NCI-H1105 (cell line): ENCODE measurements at places on chromosomes 5 and 9.

- no peak for DNase-seq
Measured at GRCh38 chr5:58871648-58872242, 288.9 kb downstream of the RAB3C start.

- no peak for DNase-seq
Measured at GRCh38 chr5:119427060-119427459, 25.2 kb upstream of the HSD17B4 start.

DNA sequence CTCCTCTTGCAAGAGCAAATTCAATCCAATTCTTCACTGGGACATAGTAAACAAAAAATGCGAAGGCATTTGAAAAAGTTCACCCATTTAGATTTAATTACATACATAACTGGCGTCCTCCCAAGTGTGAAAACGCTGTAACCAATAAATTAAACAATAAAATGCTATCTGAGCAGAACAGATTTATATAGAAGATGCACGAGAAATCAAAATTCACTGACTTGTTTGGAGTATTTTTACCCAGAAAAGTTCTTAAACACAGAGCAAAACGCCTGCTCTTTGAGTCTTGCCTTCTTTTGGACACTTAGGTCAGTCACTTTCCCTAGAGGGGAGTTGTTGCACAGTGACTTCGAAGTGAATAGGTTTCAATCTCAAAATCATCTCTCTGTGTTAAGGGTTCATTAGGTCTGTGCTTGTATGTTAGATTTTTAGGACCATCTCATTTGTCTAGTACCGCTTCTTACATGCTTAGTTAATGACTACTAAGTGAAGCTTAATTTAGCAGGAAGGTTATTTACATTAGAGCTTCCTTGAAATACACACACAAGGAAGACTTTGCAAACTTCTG lies 1.9 kb downstream of the ALDH1A1 start:
- DNase-seq = no peak

GRCh38 chr5:19771174-19771835 lies 216.7 kb downstream of the CDH18 start:
- DNase-seq = no peak

DNA sequence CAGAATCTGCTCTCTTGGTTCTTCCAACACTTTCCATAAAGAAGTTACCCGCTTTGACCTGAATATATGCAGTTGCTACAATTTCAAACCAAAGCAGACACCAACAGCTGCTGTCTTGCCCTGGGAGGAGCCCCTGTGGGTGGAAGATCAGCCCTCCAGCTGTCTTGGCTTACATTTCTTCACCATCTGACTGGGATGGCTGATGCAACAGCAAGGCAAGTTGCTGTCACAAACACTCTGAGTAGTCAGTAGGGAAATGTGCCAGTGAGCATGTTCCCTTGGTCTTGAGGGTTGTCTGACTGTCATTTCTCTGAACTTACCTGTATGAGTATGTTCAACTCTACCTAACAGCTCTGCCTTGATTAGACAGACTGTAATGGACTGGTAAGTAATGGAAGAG lies 152.9 kb downstream of the SGCD start:
- no peak for DNase-seq

- no peak for DNase-seq
Measured at GRCh38 chr9:131177898-131178297, 52.5 kb downstream of the NUP214 start.

GRCh38 chr5:14510156-14510734 lies 71.3 kb upstream of the OTULINL start:
- no peak for DNase-seq

GRCh38 chr5:154333016-154333415 lies 112.8 kb upstream of the SAP30L start:
- DNase-seq = no peak

DNA sequence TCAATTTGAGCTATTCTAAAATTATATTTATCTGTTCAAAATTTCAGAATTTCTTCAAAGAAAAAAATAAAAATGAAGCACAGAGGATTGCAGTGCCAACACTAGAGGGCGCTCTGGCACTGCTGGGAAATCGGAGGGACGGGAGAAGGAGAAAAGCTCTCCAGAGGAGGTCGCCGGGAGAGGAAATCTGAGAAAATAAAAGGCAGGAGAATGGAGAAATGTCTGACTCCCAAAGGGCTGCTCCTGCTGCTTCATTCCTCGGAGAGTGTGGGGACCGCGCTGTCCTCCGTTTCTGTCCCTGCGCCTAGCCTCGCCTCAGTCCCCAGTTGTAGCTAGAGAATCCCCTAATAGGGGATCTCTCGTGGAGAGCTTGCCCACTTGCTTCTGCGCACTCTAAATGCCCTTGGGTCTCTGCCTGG lies 40.0 kb upstream of the ARSB start:
- peak; percentile 2 for DNase-seq

GRCh38 chr5:67728326-67728890 lies 487.1 kb upstream of the PIK3R1 start:
- DNase-seq = no peak

GRCh38 chr5:163612358-163613149 lies 107.1 kb downstream of the MAT2B start:
- no peak for DNase-seq

DNA sequence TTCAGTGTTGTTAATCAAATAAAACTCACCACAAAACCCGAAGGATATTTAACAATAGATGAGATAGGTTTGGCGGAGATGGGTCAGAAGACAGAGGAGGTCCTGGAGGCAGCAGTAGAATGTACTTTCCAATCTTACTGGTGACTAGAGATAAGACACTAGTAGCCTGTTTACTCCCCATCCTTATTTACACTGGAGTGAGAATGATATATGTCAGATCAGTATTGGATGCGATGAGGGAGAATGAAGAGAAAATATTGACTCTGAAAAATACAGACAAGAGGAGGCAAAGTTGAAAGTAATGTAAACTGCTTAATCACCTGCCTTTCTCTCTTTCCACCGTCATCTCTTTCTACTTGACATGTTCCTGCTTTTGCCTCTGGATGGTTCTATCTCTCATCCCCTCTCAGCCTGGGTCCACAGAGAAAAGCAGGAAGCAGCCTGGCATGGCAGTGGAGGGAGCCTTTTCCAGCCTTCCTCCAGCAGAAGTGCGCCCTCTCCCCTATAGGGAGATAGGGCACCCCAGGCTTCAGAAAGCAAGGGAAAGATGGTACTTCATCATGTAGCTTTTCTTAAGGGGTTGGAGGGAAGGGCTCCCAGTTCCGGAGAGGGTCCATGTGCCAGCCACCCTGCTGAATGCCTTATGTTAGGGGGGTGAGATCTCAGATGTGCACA lies 11.1 kb downstream of the PALM2AKAP2 start:
- DNase-seq = no peak

GRCh38 chr9:92327283-92327850 lies 1.6 kb downstream of the CENPP start:
- no peak for DNase-seq

GRCh38 chr5:36573438-36573837 lies 33.0 kb upstream of the SLC1A3 start:
- DNase-seq = no peak

DNA sequence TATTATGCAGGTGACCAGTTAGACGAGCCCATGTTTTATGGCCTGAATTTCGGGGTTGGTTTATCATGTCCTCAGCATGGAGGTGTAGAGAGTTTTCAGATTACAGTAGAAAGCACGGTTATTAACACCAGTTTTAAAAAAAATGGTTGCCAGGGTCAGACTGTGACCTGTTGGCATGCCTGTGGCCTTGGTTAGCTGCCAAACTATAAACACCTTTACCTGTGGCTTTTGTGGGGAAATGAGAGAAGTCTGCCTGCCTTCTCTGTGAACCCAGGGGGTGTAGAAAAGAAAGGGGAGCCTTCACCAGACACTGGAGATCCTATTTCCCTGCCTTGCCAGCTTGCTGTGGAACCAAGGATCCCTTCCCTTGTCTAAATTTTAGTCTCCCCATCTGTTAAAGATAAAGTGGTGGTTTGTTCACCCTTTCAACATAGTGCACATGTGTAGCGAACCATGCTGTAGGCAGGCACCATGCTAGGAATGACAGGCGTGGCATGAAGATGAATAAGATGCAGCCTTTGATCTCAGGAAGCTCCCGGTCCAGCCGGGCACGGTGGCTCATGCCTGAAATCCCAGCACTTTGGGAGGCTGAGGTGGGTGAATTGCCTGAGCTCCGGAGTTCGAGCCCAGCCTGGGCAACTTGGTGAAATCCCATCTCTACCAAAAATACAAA lies 6.1 kb upstream of the PHF19 start:
- no peak for DNase-seq

DNA sequence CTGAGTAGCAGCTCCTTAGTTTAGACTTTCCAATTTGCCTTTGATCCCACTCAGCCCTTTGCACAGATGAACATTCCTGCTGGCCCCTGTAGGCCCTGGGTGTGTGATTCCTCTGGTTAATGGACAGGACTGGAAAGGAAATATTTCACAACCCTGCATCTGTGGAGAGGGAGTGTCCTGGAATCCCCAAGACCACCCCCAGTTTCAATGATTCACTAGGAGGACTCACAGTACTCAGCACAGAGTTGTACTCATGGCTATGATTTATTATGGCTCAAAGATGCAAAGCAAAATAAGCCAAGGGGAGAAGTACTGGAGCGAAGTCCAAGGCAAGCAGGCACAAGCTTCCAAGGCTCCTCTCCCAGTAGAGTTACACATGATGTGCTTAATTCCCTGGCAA lies 42.4 kb upstream of the TJP2 start:
- DNase-seq = no peak

- no peak for DNase-seq
Measured at GRCh38 chr9:114308361-114308950, 14.4 kb upstream of the ORM1 start.

GRCh38 chr5:36230151-36230790 lies 11.5 kb downstream of the NADK2 start:
- DNase-seq = no peak

DNA sequence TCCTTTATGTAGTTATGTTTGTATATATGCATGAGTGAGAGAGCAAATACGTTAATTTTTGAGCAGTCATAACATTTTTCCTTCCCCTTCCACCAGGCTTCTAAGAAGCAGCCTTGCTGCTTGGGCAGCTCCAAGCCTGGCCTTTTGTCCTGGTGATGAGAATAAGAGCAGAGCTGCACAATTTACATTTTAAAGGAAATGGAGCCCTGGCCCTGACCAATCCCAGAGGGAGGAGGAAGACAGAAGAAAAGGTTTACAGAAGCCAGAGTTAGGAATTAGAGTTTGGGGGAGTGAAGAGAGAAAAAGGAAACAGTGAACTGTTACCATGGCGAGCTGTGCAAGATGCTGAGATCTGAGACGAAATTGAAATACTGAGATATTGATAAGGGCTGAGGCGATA lies 25.3 kb upstream of the EFNA5 start:
- no peak for DNase-seq

GRCh38 chr5:96226941-96227552 lies 206.0 kb downstream of the PCSK1 start:
- DNase-seq = no peak

DNA sequence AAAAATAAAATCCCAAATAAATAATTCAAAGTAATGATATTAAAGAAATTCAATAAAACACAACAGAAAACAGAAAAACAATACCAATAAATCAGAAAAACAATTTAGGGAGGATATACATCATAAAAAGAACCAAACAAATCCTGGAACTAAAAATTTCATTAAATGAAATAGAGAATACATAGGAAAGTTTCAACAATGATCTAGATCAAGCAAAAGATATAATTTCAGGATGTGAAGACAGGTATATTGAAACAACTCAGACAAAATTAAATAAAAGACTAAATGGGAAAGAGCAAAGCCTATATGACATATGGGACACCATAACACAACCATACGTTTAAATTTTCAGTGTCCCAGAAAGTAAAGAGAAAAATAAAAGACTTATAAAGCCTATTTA lies 85.1 kb upstream of the GHR start:
- no peak for DNase-seq

GRCh38 chr9:38422555-38423260 lies 1.5 kb downstream of the IGFBPL1 start:
- DNase-seq = no peak

- DNase-seq = no peak
Measured at GRCh38 chr9:26561928-26562327, 330.7 kb downstream of the CAAP1 start.

DNA sequence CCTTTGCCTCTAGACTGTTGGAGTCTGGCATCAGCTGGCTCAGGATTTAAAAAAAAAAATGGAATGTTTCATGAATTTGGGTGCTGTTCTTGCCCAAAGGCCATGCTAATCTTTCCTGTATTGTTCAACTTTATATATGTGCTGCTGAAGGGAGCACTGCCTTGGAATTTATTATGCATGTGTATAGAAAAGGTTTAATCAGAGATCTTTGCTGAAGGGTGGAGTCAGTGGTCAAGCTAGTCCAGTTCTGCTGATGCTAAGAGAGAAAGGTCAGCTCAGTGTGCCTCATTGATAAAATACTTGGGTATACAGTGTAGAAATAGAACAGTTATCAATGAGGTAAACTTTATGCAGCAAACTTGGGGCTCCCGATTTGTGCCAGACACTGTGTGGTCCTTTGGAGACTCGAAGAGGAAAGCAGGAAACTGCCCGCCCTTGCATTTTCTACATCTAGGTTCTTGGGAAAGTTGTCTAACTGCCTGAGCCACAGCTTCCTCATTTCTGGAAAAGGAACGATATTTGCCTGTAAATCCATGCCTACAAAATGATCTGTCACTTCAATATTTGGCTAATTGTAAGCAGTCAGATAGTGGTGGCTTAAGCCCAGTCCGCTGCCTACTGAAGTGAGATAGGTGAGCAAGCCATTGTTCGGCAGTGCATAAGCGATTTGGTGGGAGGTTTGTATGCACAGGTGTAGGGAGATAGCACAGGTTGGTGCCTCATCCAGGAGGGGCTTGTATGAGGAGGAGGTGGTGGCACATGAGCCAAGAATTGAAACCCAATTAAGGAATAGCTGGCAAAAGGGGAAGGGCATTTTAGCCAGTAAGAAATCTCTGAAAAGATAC lies 29.2 kb upstream of the GTF2H2C start:
- no peak for DNase-seq

GRCh38 chr9:27653957-27654356 lies 80.7 kb upstream of the C9orf72 start:
- DNase-seq = no peak

DNA sequence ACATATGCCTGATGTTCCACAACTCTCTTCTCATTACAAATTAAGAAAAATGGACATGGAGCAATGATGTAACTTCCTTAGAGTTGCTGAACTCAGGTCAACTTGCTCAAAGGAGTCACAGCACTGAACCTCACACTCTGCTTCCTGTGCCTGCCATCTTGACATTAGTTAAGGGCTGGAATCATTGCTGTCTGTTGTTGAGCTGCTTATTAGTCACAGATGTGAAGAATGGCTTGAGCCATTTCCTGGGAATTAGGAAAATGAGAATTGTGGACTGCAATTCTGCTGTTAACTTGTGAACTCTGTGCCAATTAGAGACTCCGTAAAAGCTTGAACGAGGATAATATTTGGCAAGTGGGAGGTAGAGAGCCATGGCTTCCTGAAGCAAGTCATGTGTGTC lies 212.0 kb downstream of the ADAMTS12 start:
- DNase-seq = no peak

GRCh38 chr5:6468870-6469269 lies 20.2 kb downstream of the UBE2QL1 start:
- DNase-seq = no peak
